HCEC 1CT (cell line): ENCODE measurements at places on chromosomes 5 and 9.
A peak's percentile ranks its signal among the peaks of the same experiment; 100 is the strongest.

- peak; percentile 94 for DNase-seq
Observed at GRCh38 chr5:133240425-133241091, 188.7 kb downstream of the HSPA4 start.

DNA sequence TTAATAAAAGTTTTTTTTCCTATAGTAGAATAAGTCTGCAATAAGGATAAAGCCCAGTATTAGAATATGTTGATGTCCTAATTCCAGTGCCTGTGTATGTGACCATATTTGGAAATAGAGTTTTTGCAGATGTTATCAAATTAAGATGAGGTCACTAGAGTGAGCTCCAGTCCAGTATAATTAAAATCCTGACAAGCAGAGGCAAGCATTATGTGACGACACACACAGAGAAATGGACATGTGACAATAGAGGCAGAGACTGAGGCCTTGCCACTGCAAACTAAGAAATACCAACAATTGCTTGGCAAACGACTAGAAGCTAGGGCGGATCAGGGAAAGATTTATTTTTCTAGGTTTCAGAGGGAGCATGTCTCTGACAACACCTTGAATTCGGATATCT is 216.4 kb upstream of the CYLC2 start:
- DNase-seq, result peak; percentile 44

DNA sequence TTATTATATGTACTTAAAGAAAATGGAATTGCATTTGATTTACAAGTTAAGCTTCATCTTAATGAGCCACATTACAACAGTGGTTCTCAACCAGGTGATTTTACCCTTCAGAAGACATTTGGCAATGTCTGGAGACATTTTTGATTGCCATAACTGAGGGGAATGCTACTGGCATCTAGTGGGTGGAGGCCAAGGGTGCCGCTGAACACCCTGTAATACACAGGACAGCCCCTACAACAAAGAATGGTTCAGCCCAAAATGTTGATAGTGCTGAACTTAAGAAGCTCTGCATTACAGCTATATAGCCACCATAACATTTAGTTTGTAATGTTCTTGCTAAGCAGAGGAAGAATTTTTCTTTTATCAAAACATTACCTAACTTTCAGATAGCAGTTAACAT is 103.1 kb downstream of the PAM start:
- DNase-seq, result peak; percentile 11

DNA sequence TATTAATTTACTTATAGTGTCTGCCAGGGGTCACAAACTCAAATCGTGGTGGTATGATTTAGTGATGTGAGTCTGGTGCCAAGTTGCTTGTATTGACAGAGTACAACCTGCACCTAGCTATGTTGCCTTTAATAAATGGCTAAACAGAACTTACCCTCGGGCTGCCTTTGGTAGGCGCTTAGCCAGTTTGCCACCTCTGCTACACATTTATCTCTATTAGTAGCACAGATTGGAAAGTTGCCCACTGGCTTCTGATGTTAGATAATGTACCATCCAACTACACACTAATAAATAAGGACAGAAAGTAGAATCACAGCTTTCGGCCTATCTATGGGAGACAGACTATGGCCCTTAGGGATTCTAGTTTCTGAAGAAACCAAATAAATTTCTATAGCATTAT is 368.4 kb downstream of the MAN2A1 start:
- no peak for DNase-seq

DNA sequence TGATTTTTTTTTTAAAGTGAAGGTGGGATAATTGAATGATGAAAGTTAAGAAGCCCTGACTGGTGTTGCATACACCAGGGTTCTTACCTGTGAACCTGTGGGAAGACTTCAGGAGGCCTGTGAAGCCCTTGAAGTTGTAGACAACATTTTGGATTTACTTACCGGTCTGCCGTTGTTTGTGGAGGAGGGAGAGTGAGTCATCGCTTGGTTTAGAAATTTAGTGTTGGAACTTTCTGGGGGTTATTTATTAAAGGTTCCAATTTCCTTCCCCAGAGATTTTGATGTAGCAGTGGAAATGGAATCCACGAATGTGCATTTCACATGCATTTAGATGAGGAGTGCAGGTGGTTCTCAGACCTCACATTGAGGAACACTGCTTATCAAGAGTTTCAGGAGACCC is 49.6 kb downstream of the ARHGAP26 start:
- peak; percentile 45 for DNase-seq

GRCh38 chr9:79706512-79706911 is 134.7 kb downstream of the TLE4 start:
- DNase-seq, result no peak

DNA sequence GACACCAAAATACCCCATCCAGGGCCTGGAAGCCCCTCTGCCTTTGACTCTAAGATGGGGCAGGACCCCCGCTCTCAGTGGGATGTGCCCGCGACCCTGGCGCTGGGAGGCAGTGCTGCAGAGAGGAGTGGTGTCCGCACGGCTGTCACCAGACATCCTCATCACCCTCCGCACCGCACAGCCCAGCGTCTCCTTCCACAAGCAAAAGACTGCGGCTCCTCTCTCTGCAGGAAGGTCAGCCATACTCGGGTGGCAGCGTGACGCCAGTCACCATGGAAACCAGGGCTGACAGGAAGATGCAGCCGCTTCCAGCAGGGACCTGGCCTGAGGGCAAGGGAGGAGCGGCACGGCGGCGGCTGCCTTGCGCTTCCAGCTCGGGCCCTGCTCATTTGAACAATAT is 17.1 kb upstream of the SLC6A3 start:
- DNase-seq, result no peak

GRCh38 chr9:133116346-133117231 is 4.5 kb downstream of the RALGDS start:
- no peak for DNase-seq

DNA sequence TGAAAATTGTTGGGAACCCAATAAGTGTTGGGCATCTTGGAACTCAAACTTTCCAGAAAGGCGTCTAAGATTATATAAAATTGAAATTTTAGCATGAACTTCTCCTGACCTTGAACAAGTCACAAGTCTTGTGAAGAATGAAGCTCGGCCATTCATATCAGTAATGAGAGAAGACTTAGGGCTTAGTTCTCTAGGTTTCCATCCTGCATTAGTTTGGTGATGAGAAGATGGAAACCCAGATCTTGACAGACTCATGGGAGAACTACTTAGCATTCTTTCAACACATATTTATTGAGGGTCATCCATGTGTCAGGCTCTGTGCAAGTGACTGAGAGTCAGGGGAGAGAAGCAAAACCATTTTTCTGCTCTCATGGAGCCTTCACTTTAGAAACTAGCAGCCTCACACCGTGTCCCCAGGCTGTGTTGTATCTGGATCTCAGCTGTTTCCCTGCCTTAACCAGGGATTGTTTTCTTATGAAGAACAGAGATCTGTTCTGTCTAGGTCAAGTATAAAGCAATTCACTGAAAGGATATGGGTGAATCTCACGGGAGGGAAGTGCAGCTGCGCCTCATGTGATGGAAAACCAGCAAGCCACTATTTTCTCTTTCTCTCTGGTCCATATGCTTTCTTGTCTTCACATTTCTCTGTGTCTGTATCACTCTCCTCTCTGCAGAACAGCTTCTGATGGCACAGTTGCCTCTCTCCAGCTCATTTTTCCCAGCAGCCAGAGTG is 3.4 kb downstream of the GARNL3 start:
- no peak for DNase-seq

- DNase-seq, result no peak
Observed at GRCh38 chr9:94566550-94566949, 11.7 kb downstream of the PCAT7 start.

GRCh38 chr5:2631758-2632157 is 119.7 kb downstream of the IRX2 start:
- DNase-seq, result no peak

- no peak for DNase-seq
Observed at GRCh38 chr5:87340716-87341115, 72.0 kb downstream of the CCNH start.

DNA sequence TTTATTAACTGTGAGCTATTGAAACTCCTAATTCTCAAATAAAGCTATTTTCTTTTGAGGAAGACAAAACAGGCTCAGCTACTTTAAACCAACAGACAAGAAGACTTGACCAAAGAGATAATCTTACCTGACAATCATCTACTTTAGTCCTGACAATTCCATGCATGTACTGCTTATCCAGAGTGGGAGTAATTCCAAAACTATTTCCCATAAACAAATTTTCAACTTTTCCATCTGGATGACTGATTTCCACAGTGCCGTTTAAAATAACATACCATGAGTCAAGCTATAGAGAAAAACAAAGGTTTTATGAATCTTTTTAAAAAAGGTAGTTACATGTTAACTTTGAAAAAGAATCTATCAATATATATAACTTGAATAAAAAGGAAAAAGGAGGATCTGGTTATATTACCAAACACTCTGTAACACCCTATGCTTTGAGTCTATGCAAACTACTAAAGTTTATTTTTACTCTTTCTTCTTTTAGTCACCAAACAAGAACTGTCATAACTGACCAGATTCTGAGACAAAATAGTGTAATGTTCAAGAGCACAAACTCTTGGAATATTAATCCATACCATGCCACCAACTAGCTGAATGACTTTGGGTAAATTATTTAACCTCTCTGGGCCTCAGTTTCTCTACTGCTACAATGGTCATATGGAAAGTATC is 129.7 kb downstream of the RAPGEF6 start:
- peak; percentile 35 for DNase-seq

GRCh38 chr5:82352146-82352791 is 74.1 kb upstream of the RPS23 start:
- no peak for DNase-seq
